ENCODE measurements at places on chromosomes 1 and 21.

- no peak for DNase-seq
Observed at GRCh38 chr1:111959436-111959835, 30.0 kb downstream of the KCND3 start.

DNA sequence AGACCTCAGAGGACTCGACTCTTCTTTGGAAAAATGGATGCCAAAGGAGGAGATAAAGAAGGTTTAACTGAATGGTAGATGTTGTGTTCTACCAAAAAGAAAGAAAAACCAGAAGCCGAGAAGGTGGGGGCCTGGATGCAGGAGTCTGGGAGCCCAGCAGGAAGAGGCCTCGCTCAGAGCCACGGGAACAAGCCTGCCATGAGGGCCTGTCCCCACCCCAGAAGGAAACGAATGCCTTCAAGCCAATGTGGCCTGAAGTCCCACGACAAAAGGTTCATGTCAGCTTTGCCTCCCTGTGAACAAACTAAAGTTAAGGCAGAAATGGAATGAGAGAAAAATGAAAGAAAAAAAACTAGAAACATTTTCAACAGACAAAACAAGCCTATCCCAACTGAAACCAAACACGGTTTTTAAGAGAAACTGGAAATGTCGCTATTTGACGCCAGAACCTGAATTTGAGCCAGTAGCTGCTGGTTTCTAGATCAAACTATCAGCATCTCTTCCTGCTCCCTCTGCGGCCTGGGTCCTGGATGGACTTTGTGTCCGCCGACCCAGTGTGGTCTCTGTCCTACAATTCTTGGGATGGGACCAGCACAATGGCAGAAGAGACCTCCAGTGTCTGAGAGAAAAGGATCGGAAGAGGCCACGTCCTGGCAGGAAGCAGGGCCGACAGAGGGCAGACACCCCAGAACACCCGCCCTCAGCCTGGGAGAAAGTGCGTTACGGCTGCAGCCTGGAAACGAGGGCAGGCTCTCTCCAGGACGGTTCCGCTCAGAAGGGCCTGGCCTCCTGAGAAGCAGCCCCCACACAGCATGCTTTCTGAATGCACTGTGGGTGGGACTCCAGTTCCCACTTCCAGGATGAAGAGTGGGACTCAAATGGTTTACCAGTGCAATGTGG is 35.2 kb downstream of the SLC45A1 start:
- no peak for DNase-seq

- DNase-seq, result peak; percentile 3
Observed at GRCh38 chr1:97245682-97246081, 524.1 kb downstream of the PTBP2 start.

GRCh38 chr1:239125027-239125426 is 261.3 kb upstream of the CHRM3 start:
- no peak for DNase-seq

GRCh38 chr1:169161496-169162194 is 55.2 kb downstream of the ATP1B1 start:
- no peak for DNase-seq

DNA sequence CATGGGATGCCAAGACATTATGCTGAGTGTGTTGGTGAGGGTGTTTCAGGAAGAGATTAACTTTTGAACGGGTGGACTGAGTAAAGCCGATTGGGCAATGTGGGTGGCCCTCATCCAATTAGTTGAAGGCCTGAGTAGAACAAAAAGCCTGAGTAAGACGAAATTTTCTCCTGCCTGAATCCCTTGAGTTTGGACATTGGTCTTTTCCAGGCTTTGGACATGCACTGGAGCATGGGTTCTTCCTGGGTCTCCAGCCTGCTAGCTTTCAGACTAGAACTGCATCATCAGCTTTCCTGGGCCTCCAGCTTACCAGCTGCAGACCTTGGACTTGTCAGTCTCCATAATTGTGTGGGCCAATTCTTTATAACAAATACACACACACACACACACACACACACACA is 63.6 kb downstream of the NIBAN1 start:
- no peak for DNase-seq

DNA sequence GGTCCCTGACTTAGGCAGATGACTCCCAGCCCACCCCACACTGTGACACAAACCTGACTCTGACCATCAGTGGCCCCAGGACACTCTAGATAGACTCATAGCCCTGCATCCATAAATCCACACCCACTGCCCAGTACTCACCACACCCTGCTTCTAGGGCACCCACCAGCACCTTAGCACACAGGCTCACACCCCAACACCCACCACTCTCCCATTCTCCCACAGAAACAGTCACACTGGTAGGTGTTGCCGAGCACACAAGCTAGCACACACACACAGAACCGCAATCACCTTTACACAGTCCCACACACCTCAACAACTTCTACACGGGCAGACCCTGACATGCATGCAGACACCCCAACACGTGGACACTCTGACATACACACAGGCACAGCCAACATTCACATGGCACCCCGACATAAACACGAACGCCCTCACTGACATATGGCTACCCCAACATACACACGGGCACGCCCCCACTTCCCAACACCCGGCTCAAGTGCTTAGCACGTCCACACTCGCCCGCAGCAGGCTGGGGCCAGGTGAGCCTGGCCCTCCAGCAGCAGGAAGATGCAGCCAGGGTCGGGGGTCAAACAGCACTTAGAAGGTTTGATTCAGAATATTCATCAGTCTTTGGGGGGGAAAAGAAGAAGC is 105.5 kb upstream of the TARDBP start:
- no peak for DNase-seq

DNA sequence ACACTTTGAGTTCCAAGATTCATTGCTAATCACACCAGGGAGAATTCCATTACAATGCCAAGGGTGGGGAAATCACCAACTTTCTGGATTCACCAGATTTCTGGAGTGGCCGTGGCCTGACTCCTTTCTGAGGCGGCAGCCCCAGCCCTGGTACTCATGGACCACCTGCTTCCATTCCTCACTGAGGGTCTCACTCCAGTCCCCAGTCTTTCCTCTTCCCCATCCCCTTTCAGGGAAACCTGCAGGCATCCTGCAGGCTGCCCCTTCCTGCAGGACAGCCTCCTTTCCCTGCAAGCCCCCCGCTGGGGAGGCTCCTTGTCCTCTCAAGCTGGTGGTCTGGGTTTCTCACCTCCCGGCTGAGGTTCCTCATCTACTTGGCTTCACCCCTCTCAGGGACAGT is 12.7 kb upstream of the CDK18 start:
- DNase-seq, result no peak

- no peak for DNase-seq
Observed at GRCh38 chr21:26032263-26032662, 138.3 kb downstream of the APP start.

GRCh38 chr1:3504151-3504821 is 49.8 kb downstream of the ARHGEF16 start:
- peak; percentile 38 for DNase-seq

DNA sequence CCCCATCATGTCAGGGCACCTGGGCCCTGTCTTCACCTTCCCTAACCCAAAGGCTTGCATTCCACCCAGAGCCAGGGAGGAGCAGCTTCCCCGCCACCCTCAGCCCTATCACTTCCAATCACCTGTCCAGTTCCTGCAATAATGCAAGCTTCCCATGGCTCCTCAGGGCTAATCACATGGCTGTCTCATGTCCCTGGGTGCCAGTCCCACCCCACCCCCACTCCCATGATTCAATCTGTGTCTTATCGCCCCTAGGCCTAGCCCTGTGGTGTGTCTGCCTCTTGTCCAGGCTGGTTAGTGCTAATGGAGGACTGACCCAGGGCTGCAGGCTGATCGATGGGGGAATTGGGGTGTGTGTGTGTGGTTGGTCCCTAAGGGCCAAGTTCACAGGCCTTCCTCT is 11.0 kb upstream of the PEAR1 start:
- DNase-seq, result no peak

DNA sequence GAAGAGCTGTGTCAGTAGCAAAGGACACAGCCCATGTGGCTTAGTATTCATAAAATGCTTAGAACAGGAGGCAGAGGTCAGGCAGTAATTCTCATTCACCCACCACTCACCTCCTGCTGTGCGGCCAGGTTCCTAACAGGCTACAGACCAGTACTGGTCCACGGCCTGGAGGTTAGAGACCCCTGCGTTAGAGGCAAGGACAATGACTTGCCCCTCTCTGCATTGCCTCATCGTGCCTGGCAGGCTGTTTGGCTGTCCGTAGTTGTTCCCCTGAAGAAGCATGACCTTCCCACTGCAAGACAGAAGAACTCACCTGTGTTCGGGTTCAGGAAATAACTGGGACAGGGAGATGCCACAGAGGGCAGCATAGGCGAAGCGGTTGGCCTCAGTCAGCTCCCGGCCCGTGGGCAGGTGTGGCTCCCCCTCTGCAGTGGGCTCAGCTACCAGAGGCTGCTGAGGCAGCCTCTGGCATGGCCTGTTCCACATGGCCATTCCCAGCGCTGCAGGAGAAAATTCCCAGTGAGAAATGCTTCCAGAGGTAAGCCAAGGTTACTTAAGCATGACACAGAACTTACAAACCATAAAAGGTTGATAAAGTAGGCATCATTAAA is 19.3 kb downstream of the TMCO4 start:
- no peak for DNase-seq

- DNase-seq, result no peak
Observed at GRCh38 chr1:235500971-235501540, 3.2 kb downstream of the B3GALNT2 start.

- no peak for DNase-seq
Observed at GRCh38 chr1:207244409-207244801, 77.1 kb upstream of the CD55 start.

DNA sequence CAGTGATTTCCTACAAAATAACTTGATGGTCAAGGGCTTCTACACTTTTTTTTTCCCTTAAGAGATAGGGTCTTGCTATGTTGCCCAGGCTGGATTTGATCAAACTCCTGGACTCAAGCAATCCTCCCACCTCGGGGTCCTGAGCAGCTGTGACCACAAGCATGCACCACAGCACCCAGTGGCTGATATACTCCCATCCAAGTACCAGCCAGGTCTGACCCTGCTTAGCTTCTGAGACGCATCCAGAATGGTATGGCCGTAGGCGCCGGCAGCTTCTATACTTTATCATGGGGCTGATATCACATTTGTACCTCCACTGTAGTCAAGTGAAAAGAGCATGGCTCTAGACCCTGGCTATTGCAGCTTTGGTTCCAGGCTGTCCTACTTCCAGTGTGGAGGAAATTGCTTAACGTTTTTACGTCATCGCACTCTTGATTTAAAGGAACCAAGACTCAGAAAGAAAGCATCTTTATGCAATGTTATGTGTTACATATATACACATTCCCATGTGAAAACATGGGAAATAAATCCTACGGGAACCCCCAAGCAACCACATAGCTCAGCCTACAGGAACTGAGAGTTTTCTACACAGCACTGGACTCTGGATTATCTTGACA is 39.5 kb downstream of the PDPN start:
- no peak for DNase-seq

- DNase-seq, result no peak
Observed at GRCh38 chr1:206687915-206688442, 3.3 kb downstream of the MAPKAPK2 start.

Measured in anterior cingulate cortex (tissue), 58 donors.